ENCODE measurements at places on chromosomes 3 and 15.

- no peak for DNase-seq
These were observed 74.8 kb upstream of the WDR72 start for GRCh38 chr15:53834214-53834613.

GRCh38 chr3:182136008-182136910 is 424.5 kb downstream of the SOX2 start:
- no peak for DNase-seq

DNA sequence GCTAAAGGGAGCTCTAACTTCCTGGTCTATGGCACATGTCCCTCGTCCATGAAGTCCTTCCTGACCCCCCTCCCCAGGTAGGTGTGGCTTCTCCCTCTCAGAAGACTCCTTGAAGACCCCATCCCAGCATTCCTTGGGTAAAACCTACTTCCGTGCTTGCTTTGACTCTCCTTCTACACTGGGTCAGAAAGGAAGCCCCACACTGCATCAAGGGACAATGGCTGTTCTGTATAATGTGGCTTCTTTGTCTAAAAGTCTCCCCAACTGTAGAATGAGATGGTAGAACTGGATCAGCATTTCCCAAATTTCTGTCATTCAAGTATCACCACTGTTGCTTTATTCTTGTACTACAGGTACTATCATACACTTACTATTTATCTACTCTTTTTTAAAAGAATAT is 3.9 kb upstream of the DNAJA4 start:
- DNase-seq, result no peak

DNA sequence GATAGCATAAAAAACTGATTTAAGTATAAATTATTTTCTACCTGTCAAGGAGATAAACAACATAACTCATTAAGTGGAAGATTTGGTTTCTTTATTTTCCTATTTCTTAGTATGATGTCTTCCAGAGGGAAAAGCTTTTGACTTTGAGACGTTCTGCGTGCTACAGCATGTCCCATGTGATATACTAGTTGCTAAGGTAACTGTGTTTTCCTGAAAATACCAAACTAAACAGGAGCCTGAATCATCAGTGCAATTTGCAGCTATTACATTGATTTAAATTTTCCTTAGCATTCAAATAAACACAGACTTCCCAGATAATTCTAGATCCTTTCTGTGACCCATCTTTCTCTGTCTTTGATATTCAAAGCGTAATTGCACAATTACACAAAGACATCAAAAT is 117.7 kb upstream of the P2RY1 start:
- no peak for DNase-seq

GRCh38 chr3:61927332-61927731 is 366.0 kb downstream of the PTPRG start:
- no peak for DNase-seq

- no peak for DNase-seq
These were observed 181.7 kb upstream of the SNTN start for GRCh38 chr3:63470745-63471144.

DNA sequence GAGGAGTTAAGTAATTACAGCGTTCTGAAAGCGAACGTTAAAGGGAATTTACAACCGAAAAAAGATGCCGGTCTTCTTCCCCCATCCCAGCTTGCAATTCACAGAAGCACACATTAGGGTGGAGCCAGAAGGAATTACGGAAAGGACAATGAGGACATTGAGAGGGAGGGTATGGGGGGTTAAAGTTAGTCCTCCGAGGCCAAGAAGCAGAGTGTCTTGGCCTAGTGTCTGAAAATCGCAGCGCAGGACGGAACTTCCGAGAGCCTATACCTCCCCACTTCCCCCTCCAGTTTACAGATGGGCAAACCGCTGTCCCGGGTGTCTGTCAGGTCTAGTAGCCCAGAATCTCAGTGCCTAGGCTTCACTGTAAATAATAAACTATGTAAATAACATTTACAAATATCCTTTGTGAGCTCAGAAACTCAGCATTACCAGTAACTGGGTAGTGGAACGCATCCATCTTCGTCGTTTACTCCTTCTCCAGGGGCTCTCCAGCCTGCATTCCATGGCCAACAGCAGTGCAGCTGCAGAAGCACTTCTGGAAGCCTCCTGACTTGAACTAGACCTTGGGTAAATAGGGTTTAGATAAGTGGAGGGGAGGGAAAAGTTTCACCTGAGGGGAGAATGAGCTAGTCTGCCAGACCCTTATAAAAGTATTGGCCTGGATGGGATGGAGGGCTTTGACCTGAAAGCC is 922 bp downstream of the ADPRH start:
- DNase-seq, result peak; percentile 71

- peak; percentile 22 for DNase-seq
These were observed 985.6 kb downstream of the EPHA3 start for GRCh38 chr3:90092994-90093393.

- DNase-seq, result no peak
These were observed 8.6 kb upstream of the GATM start for GRCh38 chr15:45386974-45387373.

- no peak for DNase-seq
These were observed 3.9 kb downstream of the ABHD6 start for GRCh38 chr3:58241306-58242044.

DNA sequence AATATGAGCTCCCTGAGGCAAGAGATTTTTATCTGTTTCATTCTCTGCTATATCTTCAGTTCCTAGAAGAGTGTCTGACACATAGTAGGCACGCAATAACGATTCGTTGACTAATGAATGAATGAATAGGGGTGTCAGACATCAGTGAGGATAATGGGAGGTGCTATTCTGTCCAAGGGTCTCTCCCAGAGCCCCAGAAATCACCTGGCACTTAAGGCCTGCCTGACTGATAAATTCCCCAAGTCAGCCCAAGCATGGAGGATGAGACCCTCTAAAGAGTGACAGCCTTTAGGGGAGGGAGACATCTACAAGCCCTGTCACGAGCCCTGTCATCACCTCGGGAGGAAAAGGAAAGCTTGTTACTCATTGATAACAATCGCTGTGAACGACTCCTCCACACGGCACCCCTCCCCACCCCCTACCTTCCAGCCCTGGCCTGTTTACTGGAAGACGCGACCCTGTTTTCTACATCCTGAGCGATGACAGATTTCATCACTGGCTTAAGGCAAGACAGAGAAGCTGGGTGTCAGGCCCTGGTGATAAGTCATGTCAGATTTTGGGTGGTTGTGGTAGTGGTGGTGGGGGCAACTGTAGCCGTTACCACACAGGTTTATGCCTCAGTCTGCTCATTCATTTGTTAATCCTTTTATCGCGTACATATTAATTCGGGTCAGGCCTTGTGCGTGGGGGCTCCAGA is 23.1 kb downstream of the BHLHE40 start:
- DNase-seq, result peak; percentile 88

- no peak for DNase-seq
These were observed 57.6 kb upstream of the TNFSF10 start for GRCh38 chr3:172580680-172581401.

DNA sequence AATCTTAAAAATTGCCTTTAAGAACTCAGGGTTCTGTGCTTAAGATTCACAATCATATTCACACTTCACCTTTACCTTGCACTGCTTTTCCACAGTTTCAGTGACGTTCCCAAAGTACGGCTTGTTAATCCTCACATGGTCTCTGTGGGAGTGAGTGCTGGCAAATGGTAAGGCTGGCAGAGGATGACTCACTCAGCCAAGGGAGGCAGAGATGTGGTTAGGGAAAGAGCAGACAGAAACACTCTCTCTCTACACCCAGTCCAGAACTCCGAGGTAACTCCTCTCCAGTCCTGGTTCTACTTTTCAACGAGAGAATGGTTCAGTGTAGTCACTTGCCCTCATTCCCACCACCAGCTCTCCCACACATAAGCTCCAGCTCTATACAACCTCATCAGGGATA is 33.1 kb downstream of the RASGRP1 start:
- DNase-seq, result peak; percentile 24

GRCh38 chr3:134028486-134029255 is 1.1 kb downstream of the SLCO2A1 start:
- no peak for DNase-seq
